ENCODE measurements at places on chromosomes 2 and 18.

DNA sequence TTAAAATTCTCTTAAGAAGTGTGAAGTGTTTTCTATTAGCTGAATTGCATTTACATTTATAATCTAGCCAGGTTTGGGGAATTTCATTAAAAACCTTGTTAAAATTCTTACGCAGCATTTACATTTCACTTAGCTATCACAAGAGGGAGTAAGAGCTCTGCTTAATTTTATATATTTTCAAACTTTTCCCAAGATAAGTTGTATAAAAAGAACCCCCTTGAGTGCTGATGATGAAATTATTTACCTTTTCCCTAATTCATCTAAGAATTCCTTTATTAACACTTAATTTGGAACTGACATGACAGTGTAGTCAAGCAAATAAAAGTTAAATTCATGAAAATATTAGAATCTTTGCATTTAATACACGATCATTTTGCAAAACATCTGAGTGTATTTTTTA is 54.2 kb upstream of the ZSWIM2 start:
- DNase-seq: peak; percentile 25

DNA sequence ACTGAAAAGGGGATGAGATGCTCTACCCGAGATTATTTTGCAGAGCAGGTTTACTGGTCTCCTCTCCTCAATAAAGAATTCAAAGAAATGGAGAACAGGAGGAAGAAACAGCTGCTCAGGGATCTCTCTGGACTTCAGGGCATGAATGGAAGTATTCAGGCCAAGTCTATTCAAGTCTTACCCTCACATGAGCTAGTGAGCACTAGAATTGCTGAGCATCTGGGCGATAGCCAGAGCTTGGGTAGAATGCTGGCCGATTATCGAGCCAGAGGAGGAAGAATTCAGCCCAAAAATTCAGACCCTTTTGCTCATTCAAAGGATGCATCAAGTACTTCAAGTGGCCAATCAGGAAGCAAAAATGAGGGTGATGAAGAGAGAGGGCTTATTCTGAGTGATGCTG is 60.0 kb downstream of the PIKFYVE start:
- DNase-seq: peak; percentile 70

DNA sequence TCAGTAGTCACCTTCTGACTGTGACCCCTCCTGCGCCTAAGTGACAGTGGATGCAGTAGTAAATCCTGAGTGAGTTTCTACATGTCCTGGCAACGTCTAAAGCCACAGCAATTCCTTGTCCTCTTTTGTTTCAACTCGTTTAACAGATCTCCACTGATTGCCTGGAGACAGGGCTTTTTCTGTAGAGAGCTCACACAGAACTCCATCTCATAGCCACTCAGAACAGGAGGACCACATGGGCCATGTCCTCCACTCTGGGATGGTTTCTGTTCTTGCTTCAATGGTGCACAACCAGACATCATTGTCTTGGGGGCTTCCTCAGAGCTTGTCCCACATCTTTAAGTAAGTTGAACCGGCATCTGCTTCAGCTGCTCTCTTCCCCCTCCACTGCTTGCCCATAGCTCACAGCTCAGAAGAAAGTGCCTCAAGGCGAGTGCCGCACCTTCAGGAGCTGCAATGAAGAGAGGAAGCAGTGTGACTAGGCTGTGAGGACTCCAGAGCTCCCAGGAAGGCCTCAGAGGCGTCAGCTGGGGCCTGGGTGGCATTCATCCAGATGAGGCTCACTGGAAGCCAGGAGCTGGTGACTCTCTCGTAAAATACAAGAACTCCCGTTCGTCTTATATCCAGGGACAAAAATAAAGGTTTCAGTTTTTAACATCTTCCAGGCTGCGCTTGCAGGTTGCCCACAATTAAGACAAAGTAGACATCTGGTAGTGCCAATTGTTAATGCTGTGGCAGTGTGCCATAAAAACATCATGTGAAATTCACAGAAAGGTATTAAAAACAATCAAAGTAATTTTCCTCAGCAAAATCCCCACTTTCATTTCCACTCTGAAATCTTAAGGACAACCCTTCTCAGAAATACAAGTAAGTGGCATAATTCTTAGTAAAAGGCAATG is 37.3 kb downstream of the ST3GAL5 start:
- DNase-seq: no peak

GRCh38 chr2:168471163-168471475 is 15.0 kb downstream of the CERS6 start:
- no peak for DNase-seq

- no peak for DNase-seq
These were observed 56.2 kb downstream of the ARHGEF33 start for GRCh38 chr2:38945911-38946310.

GRCh38 chr2:224764565-224765236 is 48.5 kb upstream of the CCDC195 start:
- DNase-seq: no peak

GRCh38 chr2:239557516-239557915 is 156.7 kb upstream of the HDAC4 start:
- DNase-seq: no peak

- DNase-seq: no peak
These were observed 11.7 kb downstream of the TTC21B start for GRCh38 chr2:165941827-165942226.

DNA sequence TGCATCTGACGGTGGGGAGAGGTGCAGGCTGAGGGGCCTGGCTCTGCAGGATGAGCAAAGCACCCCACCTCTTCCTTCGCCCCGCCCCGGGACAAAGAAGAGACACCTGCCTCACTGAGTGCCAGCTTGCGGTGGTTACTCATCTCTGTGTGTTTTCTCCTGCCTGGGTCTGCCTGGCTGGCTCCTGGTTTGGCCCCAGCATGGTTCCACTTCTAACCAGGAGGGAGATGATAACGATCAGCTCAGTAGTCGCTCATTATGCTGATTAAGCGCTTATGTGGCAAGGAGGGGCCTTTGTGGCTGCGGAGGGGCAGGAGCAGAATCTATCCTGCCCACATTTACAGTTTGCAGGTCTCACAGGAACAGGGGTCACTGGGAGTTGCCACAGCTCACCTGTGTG is 68.7 kb upstream of the EDAR start:
- no peak for DNase-seq

DNA sequence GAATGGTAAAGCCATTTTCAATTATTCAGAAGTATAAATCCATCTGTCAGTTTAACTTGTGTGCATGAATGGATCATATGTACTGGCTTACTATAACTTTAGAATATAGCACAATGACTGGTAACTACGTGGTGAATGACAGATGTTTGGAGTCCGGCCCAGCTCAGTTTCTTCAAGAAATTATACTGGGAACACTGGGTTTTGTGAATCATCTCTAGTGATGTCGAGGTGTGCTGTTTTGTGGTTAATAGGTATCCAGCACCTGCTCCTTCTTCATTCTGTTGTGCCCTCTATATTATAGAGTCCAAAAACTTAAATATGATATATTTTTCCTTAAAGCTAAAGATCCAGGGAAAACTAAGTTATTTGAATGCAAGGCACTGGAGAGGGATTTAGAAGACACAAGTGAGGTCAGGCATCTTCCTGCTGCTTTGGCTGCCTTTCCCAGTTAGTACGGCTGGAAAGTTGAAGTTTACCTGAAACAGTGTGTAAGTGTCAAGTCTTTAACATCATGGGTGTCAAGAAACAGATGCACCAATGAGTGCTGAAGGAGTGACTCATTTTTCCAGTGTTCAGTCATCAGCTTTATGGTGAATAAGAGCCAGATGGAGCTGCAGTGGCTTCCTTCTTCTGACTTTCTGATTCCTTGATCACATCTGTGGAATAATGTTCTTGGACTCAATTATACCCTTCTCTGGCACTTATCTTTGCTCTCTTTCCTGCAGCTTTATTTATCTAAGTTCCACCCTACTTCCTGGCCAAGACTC is 1079.5 kb upstream of the CELF4 start:
- DNase-seq: no peak

- DNase-seq: no peak
These were observed 8.7 kb upstream of the TGIF1 start for GRCh38 chr18:3441290-3441689.

DNA sequence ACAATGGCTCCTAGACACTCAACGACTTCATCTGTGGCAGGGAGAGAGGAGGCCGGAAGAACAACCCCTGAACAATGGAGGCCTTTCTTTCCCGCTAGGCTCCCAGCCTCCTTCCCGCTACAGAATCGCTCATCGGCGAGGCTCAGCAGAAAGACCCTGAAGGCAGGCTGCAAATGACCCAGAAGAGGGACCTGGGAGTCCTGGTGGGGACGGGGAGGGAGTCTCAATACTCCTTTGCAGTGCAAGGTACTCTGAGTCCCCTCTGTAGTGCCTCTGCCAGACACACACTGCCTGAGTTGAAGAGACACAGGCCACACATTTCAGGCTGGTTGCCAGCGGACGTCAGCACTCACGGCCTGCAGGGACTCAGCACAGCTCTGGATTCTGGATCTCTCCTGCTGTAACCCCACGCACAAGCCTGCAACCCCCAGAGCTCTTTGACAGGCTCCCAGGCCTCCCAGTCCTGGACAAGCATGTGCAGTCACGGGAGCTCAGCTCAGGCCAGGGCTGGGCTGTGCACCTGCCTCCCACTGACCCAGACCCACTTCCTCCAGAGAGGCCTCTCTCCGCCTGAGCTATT is 6.1 kb downstream of the GPR17 start:
- no peak for DNase-seq

GRCh38 chr2:85400023-85400422 is 10.1 kb downstream of the CAPG start:
- DNase-seq: no peak

DNA sequence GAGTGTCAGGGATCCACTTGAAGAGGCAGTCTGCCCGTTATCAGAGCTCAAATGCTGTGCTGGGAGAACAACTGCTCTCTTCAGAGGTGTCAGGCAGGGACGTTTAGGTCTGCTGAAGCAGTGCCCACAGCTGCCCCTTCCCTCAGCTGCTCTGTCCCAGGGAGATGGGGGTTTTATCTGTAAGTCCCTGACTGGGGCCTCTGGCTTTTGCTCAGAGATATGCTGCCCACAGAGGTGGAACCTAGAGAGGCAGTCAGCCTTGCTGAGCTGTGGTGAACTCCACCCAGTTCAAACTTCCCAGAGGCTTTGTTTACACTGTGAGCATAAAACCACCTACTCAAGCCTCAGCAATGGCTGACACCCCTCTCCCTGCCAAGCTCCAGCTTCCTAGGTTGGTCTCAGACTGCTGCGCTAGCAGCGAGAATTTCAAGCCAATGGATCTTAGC is 38.1 kb downstream of the PLEK start:
- no peak for DNase-seq

- no peak for DNase-seq
These were observed 59.1 kb downstream of the CMPK2 start for GRCh38 chr2:6806604-6807003.

DNA sequence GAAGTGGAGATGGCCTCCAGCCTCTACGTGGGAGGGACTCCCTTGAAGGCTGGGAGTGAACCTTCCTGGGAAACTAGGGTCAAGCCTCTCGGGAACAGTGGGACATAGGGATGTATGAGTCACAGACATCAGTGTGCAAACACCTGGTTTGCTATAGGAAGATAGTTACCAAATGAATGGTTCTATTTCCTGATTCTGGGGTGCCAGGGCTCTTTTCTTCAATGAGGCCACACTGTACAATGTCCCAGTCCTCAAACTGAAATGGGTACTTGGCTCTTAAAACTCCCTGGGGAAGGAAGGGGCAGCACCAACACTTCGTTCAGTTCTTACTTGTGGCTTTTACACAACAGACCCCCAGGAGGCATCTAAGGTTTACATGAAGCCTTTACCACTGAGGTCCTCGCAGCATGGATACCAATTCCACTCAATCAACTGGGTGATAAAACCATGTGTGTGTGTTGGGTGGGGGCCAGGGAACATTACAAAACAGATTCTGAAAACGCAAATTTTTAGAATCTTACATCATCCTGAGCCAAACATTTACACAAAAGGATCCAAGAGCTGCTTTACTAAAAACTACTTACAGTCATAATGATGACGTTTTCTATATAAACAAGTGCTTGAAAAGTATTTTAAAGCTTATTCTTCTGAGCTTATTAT is 10.4 kb downstream of the ERFE start:
- no peak for DNase-seq

GRCh38 chr2:77479395-77479794 is 42.8 kb downstream of the LRRTM4 start:
- DNase-seq: no peak

DNA sequence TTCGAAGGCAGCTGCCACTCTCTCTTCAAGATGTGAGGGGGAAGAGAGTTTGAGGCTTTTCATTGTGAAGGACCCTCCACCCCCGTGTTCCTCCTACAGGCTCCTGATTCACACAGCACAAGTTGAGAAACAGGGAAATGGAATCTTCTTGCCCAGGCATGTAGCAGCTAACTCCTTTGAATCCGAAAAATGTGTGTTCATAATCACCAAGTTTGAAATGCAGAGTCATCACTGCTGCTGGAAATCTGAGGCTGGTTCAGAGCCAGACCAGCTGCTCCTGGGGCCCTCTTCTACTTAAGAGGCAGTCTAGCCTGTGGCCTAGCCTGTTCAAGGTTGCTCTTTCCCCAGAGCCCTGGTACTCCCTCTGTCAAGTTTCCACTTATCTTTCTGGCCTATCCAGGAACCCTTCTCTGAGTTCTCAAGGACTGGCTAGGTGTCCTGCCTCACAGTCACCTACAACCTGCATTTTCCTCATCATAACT is 166.4 kb downstream of the TMEM247 start:
- DNase-seq: no peak

GRCh38 chr18:58687871-58688308 is 16.6 kb downstream of the MALT1 start:
- no peak for DNase-seq

DNA sequence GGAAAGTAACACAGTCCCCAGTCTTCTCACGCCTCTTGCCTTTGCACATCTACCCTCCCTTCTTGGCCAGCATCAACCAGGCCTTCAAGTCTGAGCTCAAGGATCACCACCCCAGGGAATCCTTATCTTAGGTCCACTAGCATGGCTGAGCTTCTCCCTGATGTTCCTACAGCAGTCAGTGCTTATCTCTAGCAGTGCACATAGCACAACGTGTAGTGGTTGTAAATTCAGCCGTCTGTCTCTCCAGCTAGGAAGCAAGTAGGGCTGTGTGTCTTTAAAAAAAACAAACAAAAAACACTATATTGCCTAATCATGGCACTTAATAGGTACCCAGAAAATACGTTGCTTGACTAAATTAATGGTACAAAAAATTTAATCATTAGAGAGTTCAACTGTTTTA is 29.2 kb downstream of the KCNG3 start:
- no peak for DNase-seq

GRCh38 chr18:21660078-21660477 is 44.5 kb downstream of the ABHD3 start:
- DNase-seq: no peak

DNA sequence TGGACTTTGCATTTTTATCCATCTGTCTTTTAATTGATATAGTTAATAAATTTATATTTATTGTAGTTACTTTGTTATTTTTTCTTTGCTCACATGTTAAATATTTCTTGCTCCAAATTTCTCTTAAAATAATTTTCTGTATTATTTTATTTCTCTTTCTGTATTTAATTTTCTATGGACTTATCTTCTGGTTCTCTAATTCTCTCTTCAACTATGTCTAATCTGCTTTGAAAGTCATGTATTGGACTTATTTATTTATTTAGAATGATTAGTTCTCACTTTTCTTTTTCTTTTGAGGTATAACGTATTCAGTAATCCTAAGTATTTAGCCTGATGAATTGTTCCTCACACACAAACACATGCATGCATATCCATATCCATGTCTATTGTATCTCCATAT is 53.1 kb downstream of the ASB1 start:
- no peak for DNase-seq
